ENCODE measurements at places on chromosomes 7 and 10.

- DNase-seq = no peak
These were observed 149.1 kb downstream of the CPED1 start for GRCh38 chr7:121137580-121137979.

DNA sequence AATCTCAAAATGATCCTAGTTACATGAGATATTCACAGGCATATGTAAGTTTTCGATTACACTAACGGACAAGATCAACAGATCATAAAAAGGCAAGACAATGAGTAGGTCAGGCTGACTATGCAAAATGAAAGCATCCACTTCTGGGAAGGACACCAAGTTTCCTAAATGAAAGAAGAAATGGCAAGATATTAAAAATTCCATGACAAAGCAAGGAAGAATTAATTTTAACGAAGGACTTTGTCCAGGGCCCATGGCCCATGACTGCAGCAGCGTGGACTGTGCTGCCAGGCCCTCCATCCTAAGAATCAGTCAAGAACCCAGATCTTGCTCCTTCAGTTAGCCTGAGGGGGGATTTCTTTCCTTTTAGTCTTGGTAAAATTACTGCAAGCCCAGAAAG, 182.4 kb upstream of the FRMD4A start:
- DNase-seq = no peak

DNA sequence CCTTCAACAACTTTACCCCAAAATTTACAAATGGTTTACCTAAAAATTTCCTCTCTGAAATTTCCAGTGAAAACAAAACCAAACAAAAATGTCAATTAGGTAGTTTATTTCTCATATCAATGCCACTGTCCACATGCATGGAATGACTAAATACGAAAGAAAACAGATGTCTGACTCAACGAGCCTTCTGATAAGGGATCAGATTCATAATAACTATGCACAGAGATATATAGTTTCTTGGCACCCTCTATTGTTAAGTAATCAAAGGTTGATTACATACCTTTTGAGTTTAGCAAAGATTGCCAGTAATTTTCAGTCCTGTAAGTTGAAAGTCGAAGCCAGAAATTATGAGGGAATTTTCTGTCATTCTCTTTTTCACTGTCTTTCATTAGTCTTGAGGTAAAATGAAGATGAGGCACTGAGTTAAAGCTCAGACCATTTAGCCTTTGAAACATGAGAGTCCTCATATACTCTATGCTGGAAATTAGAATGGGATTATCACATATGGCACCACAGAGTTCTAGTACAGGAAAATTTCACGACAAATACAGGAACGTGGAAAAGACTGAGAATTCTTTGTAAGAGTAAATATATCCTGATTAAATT, 519.1 kb upstream of the ANKRD30A start:
- DNase-seq = no peak

- no peak for DNase-seq
These were observed 26.3 kb downstream of the CRCP start for GRCh38 chr7:66140924-66141323.

GRCh38 chr7:48658138-48658537, 266.2 kb upstream of the CDC14C start:
- no peak for DNase-seq

DNA sequence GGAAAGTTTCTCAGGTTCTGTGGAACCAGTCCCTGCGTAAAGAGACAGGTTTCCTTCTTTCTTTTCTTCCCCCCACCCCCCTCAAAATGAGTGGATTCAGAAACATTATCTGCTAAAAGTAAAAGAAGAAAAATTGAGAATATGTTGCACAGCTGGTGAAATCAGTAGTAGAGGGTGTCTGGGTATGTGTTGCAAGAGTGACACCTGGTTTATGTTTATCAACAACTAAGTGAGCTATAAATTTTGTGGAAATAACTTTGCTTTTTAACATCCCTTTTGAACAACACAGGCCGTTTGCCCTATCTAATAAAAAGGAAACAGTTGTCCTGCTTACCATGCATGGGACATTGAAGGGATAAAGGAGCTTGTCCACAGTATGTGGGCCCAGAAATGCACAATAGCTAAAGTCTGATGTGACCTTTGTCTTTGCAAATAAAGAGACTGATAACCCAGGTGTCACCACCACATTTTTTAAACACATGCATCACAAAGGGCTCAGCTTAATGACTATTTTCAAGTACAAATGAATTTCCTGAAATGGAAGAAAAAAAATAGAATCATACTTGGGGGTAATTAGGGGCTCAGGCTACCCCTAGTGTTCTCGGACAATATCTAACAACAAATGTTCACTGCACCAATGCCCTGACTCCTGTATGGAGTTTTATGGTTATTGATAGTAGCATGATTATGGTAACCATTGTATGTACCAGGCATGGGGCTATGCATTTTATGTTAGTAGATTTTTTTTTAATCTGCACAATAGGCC, 221.7 kb upstream of the TCF7L2 start:
- no peak for DNase-seq

GRCh38 chr7:26616235-26616634, 248.2 kb downstream of the SKAP2 start:
- no peak for DNase-seq

DNA sequence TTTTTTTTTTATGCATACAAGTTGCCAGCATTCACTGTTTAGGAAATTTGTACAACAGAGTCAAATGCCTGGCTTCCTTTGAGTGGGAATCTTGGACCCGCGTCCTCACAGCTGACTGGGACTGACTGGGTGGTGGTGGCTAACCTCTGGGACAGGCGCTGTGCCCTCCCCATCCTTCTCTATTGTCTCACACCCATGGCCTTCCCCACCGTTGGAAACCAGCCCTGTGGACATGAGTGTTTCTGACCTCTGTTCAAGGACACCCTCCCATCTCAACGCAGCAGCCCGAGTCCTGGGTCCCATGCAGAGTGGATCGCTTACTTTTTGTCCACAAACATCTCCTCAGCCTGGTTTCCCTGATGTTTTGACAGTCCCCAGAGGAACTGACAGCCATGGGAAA, 125.1 kb upstream of the PPIF start:
- DNase-seq = no peak

DNA sequence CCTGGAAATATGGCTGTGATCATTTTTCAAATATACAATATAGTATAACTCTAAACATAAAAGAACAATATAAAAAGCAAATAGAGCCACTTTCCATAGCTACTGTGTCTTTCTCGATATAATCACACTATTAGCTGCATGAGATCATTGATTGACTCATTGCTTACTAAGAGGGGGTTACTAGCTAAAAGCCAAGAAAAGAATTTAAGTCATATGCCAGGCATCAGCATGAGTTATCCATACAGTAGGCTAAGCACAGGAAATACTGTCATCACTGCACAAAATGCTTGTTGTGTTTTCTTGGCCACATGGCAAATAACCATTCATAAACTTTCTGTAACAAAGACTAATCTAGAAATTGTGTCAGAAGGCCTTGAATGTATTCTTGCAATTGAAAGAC, 18.8 kb upstream of the ABCB5 start:
- no peak for DNase-seq

DNA sequence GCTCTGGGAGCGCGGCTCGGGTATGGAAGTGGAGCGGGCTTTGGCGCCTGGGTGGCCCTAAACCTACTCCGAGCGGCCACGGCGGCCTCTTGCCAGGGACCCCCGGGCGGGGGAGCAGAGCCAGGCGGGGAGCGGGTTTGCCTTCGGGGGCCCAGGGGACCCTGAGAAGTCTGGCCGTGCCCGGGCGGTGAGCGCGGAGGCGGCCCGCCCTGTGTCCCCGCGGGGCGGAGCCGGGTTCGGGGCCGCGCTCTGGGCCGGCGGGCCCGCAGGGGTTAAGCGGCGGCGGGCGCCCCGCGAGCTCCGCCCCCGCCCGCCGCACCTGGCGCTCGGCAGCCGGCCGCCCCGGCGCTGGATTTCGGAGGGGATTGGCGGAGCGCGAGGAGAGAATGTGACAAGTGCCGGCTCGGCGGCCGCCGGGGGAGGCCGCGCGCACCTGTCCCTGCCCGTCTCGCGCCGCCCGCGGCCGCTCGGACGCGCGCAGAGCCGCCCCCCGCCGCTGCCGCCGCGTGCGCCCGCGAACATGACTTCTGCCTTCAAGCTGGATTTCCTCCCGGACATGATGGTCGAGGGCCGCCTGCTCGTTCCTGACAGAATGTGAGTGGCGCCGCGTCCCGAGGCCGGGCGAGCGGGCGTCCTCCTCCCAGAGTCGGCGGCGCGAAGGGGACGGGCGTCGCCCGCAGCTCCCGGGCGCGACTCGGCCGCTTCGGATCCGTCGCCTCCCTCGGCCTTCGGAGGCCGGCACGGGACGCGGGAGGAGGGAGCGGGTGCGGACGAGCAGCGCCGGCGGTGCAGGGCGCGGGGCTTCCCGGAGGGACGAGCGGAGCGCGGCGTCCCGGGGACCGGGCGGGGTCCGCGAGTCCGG, at the start of gene CELF2:
Gene CELF2 (plus strand): TSS at position 303 of the 862 bp plus-strand sequence. CDS start 218 bp downstream, at position 521.
- DNase-seq = no peak

GRCh38 chr10:99660662-99661376, 1.5 kb downstream of the ENTPD7 start:
- no peak for DNase-seq

- DNase-seq = no peak
These were observed 16.3 kb downstream of the REEP3 start for GRCh38 chr10:63537536-63537935.

DNA sequence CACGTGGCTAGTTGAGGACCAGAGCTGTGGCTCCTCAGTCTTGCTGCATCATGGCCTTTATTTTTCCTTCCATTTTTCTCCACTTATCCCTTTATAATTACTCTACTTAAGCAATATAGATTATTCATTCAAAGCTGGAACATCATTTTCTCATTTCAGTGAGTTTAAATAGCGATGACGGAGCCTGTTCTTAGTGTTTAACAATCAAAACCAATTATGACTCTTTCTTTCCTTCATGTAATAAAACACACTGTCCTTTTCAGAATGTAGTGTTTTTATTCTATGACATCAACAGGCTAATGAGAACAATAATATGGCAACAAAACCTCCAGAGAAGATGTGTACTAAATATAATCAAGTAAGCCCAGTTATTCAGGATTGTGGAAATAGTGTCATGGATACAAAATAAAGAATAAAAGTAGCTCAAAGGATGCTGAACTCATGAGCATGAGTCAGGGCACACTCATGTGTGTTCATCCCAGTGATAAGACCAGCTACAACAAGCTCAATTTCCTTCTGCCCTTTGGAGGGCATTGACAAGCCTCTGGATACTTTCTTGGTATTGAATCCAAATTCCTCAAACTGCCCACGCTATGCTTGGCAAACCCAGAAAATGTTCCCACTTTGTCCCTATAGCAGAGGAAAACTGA, 188.4 kb downstream of the CYP26A1 start:
- no peak for DNase-seq

GRCh38 chr10:69630651-69631400, 779 bp downstream of the FAM241B start:
- DNase-seq = no peak

GRCh38 chr7:106681815-106682495, 21.0 kb upstream of the CCDC71L start:
- DNase-seq = no peak

- DNase-seq = no peak
These were observed 386.8 kb upstream of the NFE2L3 start for GRCh38 chr7:25765110-25765655.
